ENCODE measurements at places on chromosomes 2 and 18.

DNA sequence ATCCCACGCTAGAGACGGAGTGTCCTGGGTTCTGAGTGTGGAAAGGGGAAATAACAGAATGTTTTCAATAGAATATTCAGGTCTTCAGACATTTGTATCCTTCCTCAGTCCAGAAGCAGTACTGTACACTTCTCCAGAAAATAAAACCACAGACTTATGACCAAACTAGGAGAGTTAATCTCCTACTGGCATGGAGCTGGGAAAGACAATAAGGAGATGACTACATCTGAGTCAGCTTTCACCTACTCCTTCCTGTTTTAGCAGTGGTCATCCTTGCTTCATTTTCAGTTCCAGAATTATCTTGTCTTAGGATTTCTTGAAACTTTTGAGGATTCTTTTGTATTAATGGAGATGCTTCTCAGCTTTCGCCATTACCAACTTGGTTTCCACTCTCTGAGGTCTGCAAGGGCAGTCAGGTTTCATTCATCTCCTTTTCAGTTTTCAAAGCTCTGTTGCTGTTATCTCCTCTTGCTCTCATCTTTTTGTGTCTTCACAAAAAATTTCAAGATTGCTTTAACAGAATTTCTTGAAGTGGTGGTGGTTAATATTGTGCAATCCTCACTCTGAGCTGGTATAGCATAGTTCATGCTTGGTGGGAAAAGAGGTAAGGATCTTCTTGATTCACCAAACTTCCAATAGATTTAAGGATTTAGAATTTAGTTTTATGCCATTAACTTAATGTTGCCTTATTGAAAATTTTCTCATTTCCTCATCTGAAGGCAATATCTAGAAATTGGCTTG is 23.7 kb upstream of the NR4A2 start:
- DNase-seq, result no peak

DNA sequence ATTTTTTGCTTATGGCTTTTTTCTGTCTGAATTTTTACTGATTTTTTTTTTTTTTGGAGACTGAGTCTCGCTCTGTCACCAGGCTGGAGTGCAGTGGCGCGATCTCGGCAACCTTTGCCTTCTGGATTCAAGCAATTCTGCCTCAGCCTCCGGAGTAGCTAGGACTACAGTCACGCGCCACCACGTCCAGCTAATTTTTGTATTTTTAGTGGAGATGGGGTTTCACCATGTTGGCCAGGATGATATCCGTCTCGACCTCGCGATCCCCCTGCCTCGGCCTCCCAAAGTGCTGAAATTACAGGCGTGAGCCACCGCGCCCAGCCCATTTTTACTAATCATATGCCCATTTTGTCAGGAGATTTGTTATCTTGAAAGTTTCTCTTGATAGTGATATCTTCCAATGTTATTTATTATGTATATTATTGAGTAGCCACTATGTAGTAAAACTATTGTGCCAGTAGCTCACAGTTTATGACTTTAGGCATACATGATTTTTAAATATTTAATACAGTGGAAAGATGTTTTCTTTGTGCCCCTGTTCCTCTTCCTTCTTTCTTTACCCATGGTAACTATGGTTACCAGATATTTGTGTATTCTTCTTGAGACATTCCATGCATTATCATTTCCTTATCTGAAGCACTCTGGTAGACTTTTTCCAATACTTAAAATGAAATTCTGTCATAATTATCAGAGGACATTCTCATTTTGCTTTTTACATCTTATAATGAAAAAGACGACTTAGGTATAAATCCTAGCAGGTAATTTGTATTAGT is 2.1 kb downstream of the HAT1 start:
- DNase-seq, result no peak

DNA sequence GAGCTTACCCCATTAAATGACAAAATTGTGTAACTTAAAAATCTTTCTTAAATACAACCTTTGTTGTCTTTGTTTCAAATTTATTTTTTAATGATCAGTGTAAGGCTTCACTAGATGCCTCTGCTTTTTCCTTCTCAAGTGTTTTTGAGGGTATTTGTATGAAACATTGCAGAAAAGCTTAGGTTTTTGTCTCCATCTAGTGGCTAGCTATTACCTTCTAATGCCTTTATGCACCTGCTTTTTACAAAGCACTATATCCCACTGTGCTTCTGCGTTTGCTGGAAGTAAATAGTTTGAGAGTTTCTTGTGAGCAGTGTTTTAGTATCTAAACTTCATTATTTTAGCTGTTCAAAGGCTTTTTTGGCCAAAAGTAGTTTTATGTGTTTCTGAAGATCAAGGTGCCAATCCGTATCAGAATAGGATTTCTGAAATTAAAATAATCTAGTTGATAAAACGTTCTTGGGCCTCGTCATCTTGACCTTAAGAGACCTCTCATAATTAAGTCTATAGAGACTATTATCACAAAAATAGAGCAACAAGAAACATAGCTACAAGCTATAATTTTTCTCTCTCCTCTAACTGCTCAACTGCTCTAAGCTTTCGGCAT is 47.0 kb downstream of the IWS1 start:
- DNase-seq, result no peak

- DNase-seq, result no peak
Observed at GRCh38 chr18:49582579-49582978, 20.7 kb downstream of the LIPG start.

DNA sequence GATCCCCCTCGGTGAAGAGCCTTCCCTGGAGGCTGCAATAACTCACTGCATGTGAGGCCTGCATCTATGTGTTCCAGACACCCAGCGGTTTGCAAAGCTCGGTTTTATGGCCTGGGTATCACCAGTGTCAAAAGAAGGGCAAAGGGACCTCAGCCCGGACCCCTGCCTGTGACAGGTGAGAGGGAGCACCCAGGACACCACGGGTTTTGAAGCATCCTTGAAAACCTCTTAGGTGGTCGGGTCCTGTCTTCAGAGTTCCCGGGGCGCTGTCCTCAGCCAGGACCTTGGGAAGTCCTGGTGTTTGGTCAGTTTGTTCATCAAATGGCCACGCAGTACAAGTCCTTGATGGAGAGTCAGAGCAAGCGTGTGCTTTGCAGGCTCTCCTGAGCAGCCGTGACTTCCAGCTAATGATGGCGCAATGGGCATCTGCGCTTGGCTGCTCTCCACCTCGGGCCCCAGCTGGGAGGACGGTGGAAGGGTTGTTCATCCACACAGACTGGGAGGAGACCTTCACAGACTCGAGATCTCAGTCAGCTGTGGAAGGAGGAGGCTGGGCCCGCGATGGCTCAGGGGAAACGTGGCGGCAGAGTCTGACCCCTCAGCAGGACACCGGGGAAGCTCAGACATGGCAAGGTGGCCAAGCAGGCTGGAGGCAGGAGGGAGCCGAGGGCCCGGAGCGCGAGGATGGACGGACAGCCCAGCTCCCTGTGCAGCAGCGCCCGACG is 113.1 kb upstream of the GPC1 start:
- DNase-seq, result no peak

GRCh38 chr2:171584001-171584400 is 61.7 kb downstream of the CYBRD1 start:
- DNase-seq, result no peak

DNA sequence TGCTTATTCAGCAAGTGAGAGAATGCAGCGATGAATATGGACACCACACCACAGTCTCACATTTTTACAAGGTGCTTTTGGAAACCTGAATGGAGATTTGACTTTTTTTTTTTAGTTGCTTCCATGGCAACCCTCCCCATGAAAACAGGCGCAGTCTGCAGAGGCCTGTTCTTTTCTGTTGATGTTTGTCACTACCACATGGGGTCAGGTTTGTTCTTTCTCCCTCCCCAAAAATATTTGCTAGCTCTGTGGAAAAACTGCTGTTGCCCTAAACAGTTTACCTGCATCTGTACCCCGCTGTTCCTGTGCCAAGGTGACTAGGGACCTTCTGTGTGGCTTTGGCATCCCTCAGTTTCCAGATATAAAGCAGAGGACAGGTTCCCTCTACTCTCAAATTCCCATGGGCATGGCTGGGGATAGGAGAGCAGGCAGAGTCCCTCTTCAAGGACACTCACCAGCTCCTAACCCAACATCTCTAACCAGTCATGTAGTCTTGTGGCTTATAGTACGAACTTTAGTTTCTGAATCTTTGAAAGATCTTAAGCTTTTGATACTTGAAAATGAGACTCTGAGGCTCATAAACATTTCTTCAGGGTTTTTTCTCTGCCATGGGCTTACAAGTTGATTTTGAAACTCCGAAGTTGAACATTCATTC is 14.7 kb upstream of the MAPRE2 start:
- no peak for DNase-seq

GRCh38 chr2:168635065-168635577 is 167.3 kb upstream of the NOSTRIN start:
- DNase-seq, result no peak

GRCh38 chr2:176240301-176240700 is 28.9 kb upstream of the MTX2 start:
- no peak for DNase-seq

DNA sequence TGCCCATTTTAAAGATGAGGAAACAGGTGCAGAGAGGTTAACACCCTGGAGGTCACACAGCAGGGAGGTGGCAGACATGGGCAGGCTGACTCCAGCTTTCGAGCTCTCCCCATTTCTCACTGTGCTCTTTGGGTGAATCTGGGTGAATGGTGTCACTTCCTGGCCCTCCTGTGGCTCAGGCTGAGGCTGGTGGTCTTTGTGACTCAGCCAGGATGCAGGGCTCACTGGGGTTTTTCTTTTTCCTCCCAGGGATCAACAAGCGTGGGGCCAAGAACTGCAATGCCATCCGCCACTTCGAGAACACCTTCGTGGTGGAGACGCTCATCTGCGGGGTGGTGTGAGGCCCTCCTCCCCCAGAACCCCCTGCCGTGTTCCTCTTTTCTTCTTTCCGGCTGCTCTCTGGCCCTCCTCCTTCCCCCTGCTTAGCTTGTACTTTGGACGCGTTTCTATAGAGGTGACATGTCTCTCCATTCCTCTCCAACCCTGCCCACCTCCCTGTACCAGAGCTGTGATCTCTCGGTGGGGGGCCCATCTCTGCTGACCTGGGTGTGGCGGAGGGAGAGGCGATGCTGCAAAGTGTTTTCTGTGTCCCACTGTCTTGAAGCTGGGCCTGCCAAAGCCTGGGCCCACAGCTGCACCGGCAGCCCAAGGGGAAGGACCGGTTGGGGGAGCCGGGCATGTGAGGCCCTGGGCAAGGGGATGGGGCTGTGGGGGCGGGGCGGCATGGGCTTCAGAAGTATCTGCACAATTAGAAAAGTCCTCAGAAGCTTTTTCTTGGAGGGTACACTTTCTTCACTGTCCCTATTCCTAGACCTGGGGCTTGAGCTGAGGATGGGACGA is 13.2 kb downstream of the ITM2C start:
- no peak for DNase-seq

GRCh38 chr18:67104700-67105284 is 411.7 kb downstream of the DSEL start:
- peak; percentile 5 for DNase-seq
